ENCODE measurements at places on chromosomes 6 and 20.
A peak's percentile ranks its signal among the peaks of the same experiment; 100 is the strongest.

DNA sequence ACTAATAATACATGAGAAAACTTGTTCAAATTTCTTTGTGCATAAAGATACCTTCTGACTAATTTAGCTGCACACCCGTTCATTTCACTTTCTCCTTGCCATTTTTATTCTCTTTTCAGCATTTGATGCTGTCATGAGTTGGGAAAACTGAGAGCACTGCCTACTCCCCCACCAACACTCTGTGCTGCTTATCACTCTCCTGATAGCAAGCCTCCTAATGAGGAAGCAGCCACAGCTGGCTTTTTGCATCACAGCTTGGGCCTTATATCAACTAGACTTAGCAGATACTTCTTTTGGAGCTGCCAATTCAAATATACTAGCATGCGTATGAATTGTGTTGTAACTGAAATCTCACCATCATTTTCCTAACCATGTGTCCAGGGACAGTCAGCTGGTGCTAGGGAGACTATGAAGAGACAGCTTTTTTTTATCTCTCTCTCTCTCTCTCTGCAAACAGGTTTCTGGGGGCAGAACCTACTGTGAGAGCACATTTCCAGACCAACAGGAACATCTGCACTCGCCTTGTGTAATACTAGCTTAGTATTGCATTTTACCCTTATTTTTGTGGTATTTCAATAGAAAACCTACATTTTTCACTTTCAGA, 699.0 kb downstream of the KHDRBS2 start:
- no peak for DNase-seq

- DNase-seq = no peak
Observed at GRCh38 chr6:46690911-46691451, 3.3 kb downstream of the TDRD6 start.

DNA sequence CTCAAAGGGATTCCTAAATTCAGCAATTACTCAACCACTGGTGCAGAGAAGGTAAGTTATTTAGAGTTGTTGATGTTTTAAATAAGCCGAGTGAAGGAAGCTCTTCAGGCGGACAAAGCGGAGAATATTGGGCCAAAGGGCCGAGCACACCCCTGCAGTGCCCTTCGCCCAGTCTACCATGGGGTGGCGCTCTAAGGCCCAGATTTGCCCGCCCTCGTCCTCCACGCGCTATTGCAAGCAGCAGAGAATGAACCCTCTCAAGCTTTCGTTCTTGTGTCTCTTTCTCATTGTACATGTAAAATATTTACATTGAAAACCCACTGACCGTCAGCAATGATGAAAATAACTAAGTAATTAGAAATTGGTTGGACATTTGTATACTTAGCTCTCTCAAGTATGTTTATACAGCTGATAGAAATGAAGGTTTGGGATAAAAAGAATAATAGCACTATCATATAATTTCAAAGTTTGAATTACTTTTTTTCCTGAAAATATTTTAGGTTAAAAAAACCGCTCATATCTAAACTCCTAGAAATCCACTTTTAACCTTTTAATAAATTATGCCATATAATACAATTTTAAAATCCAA, 195.0 kb upstream of the CEP162 start:
- peak; percentile 29 for DNase-seq

DNA sequence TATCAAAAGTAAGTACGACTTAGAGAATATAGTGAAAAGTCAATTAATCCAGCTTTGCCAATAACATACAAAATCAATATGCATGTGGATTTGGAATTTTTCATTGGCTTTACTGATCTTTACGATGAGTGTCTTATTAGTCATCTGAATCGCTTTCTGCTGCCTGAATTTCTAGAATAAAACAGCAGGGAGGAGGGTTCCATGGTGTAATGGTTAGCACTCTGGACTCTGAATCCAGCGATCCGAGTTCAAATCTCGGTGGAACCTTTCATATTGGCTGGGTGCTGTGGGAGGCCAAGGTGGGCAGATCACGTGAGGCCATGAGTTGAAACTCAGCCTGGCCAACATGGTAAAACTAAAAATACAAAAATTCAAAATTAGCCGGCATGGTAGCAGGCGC, 448.8 kb downstream of the RNF144B start:
- DNase-seq = no peak

DNA sequence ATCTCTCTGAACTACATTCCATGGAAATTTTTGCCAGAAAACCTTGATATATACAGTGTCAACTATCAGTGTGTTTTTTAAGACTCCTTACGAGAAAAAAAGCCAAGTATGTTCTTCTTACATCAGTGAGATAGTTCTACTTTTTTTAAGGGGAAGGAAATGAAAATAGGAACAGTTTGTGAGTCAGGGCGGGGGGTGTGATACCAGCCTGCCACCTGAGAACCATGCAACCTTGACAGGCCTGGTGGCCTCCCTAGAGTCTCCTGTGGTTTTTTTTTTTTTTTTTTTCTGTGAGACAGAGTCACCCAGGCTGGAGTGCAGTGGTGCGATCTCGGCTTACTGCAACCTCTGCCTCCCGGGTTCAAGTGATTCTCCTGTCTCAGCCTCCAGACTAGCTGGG, 96.3 kb upstream of the GCM1 start:
- peak; percentile 17 for DNase-seq

- DNase-seq = no peak
Observed at GRCh38 chr20:32920066-32920465, 61.3 kb downstream of the EFCAB8 start.

DNA sequence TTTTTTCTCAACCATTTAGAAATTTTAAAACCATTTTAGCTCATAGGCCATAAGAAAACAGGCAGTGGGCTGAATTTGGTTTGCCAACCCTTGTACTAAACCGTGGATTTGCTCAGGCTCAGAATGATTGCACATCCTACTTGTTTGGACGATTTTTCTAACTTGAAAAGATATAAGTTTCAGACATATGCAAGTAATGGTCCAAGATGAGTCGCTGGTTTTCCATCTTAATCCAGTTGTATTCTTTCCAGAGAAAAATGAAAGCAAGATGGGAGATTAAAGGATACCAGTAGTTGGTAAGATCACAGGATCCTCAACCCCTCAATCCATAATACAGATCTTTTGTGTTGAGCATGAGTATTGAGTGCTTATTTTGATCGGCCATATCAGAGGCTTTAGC, 250.9 kb downstream of the TINAG start:
- DNase-seq = no peak

DNA sequence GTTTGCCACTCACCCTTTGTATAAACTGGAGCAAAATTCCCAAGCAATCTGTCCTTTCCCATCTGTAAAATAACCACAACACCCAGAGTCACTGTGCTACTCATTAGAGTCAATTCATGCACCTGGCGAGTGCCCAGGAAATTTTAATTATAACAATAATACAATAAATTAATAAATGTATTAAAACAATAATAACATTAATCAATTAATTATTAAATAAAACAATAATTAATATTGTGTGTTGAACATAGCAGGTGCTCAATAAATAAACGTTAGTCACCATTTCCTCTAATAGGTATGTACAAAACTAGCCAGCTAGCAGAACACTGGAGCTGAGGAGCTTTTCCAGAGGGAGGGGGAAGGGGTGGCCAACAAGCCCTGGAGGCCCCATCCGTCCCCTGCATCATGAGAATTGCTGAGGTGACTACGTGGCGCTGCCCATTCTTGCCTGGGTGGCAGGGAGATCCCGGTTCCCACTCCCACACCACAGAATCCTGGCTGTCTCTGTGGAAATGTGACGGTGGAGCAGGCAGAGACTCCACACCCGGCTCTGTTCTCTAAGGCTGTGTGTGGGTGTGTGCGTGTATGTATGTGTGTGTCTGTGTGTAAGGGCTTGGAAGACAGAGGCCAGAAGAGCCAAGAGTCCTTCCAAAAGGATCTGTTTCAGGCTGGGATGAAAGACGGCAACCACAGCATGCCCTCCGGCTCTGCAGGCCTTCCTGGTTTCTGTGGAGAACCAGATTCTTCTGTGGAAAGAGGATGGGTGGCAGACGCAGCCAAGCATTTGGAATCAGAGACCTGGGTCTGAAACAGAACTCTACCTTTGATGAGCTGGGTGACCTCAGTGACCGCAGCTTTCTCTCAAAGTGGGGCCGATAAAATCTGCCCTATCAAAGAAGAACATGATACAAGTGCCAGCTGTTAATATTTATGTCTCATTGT, 18.8 kb upstream of the EZR start:
- DNase-seq = no peak

DNA sequence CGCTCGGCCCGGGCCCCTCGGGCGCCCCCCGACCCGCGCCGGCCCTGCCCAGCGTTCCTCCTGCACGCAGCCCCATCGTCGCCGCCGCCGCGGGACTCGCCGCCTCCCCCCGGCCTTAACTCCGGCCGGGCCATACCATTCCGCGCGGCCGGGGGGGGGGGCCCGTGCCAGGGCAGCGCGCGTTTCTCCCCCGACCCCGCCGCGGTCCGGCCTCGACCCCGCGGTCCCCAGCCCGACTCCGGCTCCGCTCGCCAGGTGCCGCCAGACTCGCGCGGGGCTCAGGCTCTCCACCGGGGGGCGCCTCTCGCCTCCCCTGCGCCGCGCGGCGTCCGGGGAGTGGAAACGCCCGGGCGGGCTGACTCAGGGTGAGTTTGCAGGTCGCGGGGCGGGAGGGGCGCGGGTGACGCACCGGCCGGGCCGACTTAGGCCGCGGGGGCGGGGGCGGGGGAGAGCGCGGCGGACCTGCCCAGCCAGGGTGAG, at the start of gene SRXN1:
Gene SRXN1 (minus strand): TSS at position 91 of the 480 bp plus-strand sequence. CDS start 15 bp downstream, at position 76.
- DNase-seq = peak; percentile 85

DNA sequence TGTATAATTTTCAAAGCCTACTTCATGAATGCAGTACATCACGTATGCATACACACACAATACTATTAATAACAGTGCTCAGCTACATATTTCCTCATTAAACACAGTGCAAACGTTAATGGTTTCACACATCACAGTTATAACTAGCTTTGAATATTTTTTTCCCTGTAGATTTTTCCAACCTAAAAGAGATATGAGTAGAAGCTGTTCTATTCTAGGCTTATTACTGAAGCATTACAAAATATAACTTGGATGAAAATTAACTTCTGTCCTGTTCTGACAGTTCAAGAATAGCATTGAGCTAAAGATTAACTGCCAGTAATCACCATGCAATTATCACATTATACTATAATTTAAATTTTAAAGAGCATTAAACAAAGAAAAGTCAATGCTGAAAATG, 6.2 kb downstream of the LMBRD1 start:
- DNase-seq = no peak

GRCh38 chr6:20413826-20414225, 12.1 kb downstream of the E2F3 start:
- DNase-seq = no peak

- no peak for DNase-seq
Observed at GRCh38 chr6:22320750-22321149, 23.9 kb upstream of the PRL start.

GRCh38 chr6:91149246-91149955, 562.5 kb upstream of the MAP3K7 start:
- no peak for DNase-seq

DNA sequence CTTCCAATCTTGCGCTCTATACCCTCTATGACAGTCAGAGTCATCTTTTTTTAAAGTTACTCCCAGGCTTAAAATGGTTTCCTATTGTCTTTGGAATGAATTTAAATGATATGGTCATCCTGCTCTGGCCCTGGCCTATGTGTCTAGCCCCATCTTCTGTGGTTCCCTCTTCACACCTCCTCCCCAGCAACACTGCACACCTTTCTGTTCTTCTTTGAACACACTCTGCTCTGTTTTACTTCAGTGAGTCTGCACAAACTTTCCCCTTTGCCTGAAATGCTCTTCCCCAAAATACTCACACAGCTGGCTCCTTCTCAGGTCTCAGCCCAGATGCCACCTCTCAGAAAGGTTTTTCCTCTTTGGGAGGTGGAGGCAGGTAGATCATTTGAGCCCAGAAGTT, 132.7 kb downstream of the FYN start:
- no peak for DNase-seq

GRCh38 chr6:15575357-15576033, 87.3 kb downstream of the DTNBP1 start:
- no peak for DNase-seq

DNA sequence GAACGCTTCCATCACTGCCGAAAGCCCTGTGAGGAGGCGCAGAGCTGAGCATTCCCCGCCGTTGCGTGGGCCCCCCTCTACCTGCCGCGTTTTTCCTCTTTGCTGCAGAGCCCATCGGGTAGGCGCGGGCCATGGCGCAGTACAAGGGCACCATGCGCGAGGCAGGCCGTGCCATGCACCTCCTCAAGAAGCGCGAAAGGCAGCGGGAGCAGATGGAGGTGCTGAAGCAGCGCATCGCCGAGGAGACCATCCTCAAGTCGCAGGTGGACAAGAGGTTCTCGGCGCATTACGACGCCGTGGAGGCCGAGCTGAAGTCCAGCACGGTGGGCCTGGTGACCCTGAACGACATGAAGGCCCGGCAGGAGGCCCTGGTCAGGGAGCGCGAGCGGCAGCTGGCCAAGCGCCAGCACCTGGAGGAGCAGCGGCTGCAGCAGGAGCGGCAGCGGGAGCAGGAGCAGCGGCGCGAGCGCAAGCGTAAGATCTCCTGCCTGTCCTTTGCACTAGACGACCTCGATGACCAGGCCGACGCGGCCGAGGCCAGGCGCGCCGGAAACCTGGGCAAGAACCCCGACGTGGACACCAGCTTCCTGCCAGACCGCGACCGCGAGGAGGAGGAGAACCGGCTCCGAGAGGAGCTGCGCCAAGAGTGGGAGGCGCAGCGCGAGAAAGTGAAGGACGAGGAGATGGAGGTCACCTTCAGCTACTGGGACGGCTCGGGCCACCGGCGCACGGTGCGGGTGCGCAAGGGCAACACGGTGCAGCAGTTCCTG, 693 bp downstream of the FAM50B start:
- DNase-seq = no peak

GRCh38 chr20:51769976-51770615, 1.9 kb upstream of the ATP9A start:
- no peak for DNase-seq

GRCh38 chr20:53883098-53883911, 187.1 kb downstream of the BCAS1 start:
- no peak for DNase-seq

GRCh38 chr6:42279966-42280629, 62.4 kb upstream of the MRPS10 start:
- DNase-seq = no peak

- DNase-seq = no peak
Observed at GRCh38 chr20:21511850-21512633, 1.8 kb downstream of the NKX2-2 start.

- peak; percentile 8 for DNase-seq
Observed at GRCh38 chr6:150905769-150906168, 40.3 kb downstream of the MTHFD1L start.

- peak; percentile 16 for DNase-seq
Observed at GRCh38 chr20:258963-259362, 1.4 kb downstream of the DEFB132 start.
